ENCODE measurements at places on chromosomes 5 and 9.

DNA sequence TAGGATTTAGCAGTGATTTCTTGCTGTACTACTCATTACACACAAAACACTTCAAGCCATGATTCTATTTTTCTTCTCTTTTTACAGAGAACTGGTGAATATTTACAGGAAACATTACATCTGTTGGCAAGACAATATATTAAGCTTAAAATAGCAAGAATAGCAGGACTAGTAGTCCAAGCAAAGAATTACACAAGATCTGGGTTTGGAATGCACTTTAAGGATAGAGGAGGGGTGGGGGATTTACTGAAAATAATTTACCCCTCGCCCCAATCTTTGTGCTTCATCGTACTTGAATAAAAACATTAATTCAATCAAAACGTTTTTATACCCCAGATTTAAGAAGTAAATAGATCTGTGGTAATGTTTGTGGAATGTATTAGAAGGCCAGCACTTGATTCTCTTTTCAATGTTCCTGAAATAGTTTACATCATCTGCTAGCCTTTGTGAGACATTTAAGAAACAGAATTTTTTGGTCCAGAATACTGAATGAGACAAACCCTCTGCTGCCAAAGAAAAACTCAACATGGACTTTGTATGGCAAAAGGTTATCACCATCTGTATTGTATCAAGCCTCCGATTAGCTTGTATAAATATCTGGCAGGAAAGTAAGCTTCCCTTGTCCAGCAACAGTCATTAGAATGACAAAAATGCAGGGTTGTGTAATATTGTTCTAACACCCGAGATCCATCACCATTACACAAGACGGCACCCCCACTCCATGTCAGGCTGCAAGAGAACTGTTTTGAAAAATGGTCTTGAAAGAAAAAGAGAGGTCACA lies 23.8 kb downstream of the SVEP1 start:
- DNase-seq: no peak

DNA sequence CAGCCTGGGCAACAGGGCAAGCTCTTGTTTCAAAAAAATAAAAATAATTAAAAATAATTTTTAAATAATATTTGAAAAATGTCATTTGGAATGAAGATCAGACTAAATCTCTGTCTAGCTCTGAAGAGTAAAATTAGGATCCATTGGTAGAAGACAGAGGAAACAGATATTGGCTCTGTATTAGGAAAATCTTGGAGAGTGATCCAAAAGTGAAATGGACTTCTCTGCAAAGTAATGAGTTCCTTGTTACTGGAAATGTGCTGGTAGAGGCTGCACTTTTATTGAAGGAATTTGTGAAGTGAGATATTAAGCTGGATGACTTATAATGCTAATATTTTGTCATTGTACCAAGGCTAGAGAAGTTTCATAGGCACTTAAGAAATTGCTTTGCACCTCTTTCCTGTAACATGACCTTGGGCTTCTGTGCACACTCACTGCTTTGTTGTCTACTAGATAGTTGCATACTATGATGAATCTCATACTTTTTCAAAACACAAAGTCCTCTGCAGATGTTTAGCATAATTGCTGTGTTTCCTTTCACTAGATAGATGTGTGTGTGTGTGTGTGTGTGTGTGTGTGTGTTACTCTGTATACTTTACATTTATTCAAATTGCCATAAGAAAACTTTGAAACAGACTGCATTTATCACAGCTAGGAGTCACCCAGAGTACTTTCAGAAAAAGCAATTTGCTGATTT lies 13.1 kb downstream of the THBS4 start:
- no peak for DNase-seq

- DNase-seq: no peak
These were observed 181.1 kb downstream of the PDZD2 start for GRCh38 chr5:31819926-31820516.

DNA sequence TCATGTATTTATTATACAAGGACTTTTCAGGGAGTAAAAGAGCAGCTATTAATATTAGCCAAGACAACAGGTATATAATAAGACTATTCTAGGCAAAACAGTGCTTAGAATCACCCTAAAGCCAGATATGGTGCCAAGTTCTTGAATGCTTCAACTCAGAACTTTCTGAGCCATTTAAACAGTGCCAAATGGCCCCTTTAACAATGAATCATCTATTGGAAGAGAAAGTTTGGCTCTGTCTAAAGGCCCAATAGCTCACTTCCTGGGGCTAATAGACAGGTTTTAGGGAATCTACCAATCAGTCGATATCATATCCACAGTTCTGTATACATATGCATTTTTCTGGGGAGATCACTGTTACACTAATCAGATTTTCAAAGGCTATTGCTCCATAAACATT lies 42.9 kb downstream of the ZNF474 start:
- no peak for DNase-seq

- DNase-seq: no peak
These were observed 1.4 kb downstream of the FAM169A start for GRCh38 chr5:74864823-74865222.
